ENCODE measurements at places on chromosomes 7 and 10.

- no peak for DNase-seq
Measured at GRCh38 chr10:4623200-4623599, 202.8 kb upstream of the AKR1E2 start.

GRCh38 chr7:27128034-27128433, 2.5 kb downstream of the HOXA4 start:
- DNase-seq = peak; percentile 24

DNA sequence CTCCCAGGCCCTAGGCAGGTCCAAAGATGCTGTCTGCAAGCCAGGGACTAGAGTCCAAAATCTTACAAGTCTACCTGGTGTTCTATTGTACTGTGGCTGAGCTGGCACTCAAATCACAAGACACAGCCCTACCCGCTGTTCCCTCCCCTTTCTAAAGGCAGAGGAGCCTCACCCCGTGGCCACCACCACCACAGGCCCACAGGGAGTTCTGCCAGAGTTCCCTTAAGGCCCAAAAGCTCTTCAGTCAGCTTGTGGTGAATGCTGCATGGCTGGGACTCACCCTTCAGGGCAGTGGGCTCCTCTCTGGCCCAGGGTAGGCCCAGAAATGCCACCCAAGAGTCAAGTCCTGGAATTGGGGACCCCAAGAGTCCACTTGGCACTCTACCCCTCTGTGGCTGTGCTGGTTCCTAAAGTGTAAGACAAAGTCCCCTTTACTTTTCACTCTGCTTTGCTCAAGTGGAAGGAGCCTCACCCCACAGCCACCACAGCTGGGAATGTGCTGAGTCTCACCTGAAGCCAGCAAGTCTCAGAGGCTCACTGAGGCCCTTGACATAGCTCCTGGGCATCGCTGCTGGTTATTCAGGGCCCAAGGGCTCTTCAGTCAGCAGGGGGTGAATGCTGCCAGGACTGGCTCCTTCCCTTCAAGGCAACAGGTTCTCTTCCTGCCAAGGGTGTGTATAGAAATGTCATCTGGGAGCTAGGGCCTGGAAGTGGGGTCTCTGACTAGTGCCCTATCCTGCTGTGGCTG, 48.8 kb upstream of the PSAP start:
- peak; percentile 19 for DNase-seq

GRCh38 chr10:112182784-112183328, 709 bp downstream of the GPAM start:
- no peak for DNase-seq

DNA sequence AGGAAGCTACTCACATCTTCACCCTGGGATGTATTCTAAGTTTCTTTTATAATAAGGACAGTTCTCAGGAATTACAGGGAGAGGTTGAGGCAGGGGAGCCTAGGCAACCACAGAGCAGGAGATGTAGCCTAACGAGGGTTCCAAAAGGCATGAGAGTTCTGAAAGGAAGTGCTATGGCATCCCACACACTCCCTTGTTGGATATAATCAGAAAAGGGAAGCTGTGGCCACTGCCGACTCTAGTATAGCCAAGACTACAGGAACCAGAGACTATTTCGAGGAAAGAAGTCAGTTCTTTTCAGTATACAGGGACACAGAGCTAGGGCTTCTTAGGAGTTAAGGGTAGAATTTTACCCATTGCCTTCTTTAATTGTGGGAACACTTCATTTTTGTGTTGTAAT, 11.0 kb downstream of the PRR15 start:
- DNase-seq = no peak

DNA sequence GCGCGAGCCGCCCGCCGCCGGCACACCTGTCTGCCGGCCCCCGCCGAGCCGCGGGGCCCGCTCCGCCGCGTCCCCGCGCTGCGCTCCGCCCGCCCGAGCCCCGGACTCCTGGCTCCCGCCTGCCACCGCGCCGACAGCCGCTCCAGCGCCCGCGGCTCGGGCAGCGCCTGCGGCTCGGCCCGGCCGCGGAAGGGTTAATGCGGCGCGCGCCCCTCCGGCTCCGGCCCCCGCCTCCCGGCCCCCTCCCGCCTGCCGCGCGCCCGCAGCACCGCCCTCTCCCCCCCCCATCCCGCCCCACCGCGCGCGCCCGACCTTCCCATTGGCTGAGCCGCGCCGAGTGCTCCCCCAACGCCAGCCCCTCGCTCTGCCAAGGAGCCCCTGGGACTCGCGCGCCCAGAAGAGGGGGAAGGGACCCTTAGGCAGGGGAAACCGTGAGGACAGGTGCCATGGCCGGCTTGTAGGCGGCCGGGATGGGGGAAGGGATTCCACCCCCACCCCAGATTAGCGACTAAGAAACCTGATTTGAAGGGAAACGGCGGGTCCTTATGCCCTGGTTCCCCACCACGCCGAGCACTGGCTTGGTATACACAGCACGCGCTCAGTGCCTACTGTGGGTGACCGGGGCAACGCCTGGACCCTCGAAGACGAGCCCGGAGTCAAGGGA, at the start of gene KCNH2:
TSS of gene KCNH2 (minus strand) at position 196 of the 664 bp plus-strand sequence. CDS start 408 bp downstream, outside the sequence.
- peak; percentile 92 for DNase-seq

- DNase-seq = peak; percentile 34
Measured at GRCh38 chr7:100545360-100546128, 6.5 kb downstream of the AGFG2 start.
